Neural progenitor cell (in vitro differentiated cells): ENCODE measurements at places on chromosomes 2 and 18. TPM values are rescaled to one million over a fixed set of nuclear protein-coding genes. Genes with fewer than 3 reads are reported as not detected.

ST8SIA3 gene
- 0.65 and 1.2 TPM in 2 replicates for total RNA-seq

TCF7L1 gene
- 1.0 and 3.7 TPM in 2 replicates for total RNA-seq

NR4A2 gene
- 0.37 and 0.56 TPM in 2 replicates for total RNA-seq

UGT1A6 gene
- not detected in 2 replicates for total RNA-seq

AMER3 gene
- total RNA-seq = not detected in 2 replicates

NAGK gene
- 18.4 and 43.5 TPM in 2 replicates for total RNA-seq

MRO gene
- 0.06 TPM in 1 of 2 replicates, not detected in the other for total RNA-seq

RNF125 gene
- 4.4 and 10.2 TPM in 2 replicates for total RNA-seq

GPR45 gene
- not detected in 2 replicates for total RNA-seq

IL1RL1 gene
- total RNA-seq = not detected in 2 replicates

TMEM169 gene
- 17.9 and 19.6 TPM in 2 replicates for total RNA-seq

ACADL gene
- 0.09 TPM in 1 of 2 replicates, not detected in the other for total RNA-seq

GAREM1 gene
- 5.1 and 6.2 TPM in 2 replicates for total RNA-seq

CPO gene
- not detected in 2 replicates for total RNA-seq

SKOR2 gene
- total RNA-seq = not detected in 2 replicates

EFR3B gene
- total RNA-seq = 17.2 and 21.2 TPM in 2 replicates

C2orf78 gene
- 0.06 and 0.21 TPM in 2 replicates for total RNA-seq

STK25 gene
- total RNA-seq = 164 and 378 TPM in 2 replicates

AQP12A gene
- not detected in 2 replicates for total RNA-seq

SLC40A1 gene
- total RNA-seq = 0.03 TPM in 1 of 2 replicates, not detected in the other

LINC00305 gene
- total RNA-seq = not detected in 2 replicates

CFC1 gene
- not detected in 2 replicates for total RNA-seq

FOXI3 gene
- 0.51 and 0.90 TPM in 2 replicates for total RNA-seq

SPEG gene
- 5.6 and 18.4 TPM in 2 replicates for total RNA-seq

ATL2 gene
- 158 and 203 TPM in 2 replicates for total RNA-seq

GNLY gene
- 0.65 TPM in 1 of 2 replicates, not detected in the other for total RNA-seq

GPBAR1 gene
- total RNA-seq = 0.09 TPM in 1 of 2 replicates, not detected in the other

TCF4 gene
- 111 and 161 TPM in 2 replicates for total RNA-seq
